COR-L47 (cell line): ENCODE measurements at places on chromosomes 5 and 9.

GRCh38 chr9:126217250-126217653 lies 109.4 kb upstream of the MVB12B start:
- no peak for DNase-seq

DNA sequence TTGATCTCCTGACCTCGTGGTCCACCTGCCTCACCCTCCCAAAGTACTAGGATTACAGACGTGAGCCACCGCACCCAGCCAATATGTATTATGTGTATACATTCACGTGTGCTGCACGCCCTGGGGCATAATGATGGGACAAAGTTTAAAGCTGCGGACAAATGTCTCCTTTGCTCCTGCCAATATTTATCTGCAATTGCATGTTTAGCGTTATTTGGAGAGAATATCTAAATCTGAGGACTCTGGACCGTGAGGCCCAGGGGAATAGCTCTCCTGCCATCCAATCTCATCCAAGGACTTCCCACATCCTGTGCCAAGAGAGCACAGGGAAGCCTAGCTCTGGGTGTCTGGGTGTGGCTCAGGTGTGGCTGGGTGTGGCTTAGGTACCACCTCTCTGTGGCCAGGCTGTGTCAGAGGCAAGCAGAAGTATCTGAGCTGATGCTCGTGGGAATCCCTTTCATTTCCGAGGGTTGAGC lies 6.9 kb upstream of the BOD1 start:
- DNase-seq = no peak

GRCh38 chr9:16611001-16611400 lies 259.5 kb downstream of the BNC2 start:
- no peak for DNase-seq

- DNase-seq = no peak
Observed at GRCh38 chr5:124735169-124735858, 11.1 kb downstream of the ZNF608 start.

DNA sequence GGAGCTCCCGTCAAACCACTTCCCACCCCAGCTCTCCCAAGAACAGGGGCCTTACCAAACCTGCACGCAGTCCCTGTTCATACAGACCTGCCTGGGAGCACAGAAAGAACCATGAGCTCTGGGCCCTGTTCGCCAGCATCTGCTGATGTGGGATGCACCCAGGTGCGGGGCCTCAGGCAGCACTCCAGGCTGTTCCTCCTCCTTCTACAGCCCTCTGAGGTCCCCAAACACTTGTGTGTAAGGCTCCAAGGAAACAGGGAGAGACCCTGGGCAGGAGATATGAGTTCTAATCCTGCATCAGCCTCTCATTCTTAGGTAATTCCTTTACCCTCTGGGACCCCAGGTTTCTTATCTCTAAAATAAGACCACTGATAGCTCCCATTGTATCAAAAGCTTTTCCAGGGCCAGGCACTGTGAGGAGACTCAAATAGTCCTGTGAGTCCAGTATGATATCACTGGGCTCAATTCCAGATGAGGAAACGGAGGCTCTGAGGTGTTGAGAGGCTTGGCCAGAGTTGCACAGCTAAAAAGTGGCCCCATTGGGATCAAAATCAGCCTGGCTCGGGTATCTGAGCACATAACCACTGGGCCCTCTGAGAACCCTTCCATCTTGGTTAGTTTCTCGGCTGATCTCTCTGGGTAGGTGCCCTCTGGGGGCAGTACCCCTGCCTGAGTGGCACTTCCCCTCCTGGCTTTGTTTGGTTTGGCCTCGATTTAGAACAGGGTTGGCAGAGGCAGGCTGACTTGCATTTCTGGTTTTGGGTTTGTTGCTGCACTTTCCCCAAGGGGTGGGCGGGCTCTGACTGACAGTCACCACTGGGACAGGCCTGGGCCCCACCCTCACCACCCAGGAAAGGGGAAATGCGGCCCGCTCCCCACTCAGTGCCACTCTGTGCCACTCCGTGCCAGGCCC lies 116.8 kb downstream of the RGS3 start:
- DNase-seq = no peak

DNA sequence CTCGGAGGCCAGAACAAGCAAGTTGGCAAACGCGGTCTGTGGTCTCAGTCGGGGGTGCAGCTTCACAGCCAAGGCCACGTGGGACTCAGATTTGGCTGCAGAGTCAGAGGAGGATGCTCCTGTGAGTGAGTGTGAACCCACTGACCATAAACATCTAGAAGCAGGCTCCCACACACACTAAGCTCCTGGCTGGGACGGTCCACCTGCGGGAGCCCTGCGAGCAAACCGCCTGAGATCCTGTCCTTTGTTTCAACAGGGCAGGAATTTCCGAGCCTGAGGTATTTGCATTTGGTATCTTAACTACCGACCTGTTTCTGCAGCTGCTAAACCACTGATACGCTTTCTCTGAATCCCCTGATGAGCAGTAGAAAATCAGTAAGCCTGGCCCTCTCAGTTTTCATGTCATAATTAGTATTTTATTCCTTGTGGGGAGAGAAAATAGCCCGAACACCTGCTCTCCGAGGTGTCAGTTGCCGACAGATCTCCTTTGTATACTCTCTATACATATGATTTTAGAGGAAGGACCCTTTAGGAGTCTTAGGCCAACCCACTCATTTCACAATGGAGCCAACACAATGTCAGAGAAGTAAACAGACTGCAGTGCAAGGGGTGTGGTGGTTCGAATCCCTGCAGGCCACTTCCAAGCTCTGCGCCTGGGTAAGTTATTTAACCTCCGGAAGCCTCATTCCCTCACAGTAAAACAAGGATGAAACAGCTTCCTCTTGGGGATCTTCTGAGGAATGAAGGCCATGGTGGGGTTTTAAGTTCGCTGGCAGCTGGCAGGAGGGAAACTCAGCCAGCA lies 40.9 kb upstream of the PWWP2A start:
- peak; percentile 70 for DNase-seq

DNA sequence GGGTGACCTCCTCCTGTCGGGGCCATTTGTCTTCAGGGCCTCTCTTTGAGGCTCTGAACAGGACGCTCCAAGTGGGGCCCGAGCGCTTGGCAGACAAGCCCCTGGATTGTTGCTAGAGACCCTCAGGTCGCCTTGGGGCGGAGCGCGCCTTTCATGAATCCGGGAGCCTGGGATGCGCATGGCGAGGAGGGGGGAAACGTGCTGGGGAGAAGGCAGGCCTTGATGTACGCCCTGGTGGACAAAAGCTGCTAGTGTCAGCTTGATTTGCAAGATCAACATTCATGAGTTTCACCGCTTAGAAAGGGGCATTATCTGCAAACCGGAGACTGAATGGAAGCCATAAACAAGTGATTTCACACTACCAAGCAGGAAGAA lies 226.3 kb downstream of the SMARCA2 start:
- DNase-seq = no peak

DNA sequence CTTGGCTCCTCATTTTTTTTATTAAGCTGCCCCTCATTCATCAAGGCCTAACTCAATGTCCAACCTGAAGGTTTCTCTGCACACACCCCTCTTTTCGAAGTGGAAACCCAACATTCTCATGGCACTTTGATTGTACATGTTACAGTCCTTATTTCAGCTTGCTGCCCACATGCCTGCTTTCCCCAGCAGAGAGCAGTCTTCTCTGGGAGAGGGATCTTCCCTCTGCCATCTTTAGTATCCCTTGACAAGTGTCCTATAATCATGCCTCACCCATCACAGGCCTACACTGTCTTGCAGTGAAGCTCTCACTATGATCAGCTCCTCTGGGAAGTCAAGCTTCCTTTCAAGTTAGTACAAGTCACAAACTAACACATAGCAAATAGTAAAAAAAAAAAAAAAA lies 175.1 kb downstream of the ACER2 start:
- DNase-seq = no peak

DNA sequence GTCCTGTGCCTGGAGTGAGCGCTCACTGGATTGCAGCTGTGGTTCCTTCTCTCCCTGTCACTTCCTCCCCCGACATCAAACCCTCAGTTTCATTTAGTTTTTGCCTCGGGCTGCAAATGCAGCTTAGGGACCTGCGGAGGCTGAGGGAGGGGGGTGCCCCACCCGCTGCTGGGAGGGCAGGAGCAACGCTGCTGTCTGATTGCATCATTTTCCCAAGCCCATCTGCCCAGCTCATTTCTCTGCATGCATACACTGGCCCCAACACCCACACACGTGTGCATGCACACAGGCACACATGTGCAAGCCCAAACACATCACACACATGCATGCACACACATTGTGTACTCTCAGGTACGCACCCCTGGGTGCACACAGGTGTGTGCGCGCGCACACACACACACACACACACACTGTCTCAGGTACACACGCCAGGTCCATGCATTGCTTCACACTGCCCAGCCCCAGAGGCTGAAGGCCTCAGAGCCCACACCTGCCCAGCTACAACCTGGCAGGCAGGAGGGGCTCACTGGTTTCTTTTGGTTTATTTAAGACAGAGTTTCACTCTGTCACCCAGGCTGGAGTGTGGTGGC lies 3.4 kb downstream of the ASS1 start:
- no peak for DNase-seq

DNA sequence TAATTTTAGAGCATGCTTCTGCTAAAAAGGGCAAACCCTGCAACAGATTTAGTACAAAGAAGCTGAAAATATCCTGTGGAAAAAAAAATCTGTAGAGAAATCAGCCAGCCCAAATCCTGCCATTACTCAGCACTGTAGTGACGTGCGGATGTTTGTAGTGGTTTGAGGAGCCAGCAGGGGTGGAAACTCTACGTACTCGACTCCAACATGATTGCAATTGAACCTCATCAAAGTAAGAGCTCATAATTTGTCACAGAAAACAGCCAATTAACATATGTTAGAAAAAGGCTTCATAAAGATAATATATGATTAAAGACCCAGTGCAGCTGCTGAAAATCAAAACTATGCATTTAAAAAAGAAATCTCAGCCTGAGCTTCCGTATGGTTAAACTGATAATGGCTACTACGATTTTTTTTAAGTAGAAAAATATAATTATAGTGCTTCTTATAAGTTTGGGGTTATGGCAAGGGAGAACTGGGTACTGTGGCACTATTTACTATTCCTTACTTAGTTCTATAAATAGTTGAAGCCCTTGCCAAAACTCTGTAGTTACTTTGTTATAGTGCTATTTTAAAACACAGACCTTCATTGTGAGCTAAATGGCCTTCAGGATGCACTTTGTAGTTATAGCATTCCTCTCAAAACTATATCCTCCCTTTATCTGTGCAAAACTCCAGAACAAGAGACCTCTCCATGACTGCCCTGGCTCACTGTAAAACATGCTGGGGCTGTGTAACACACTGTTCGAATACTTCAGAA lies 49.4 kb downstream of the MEF2C start:
- no peak for DNase-seq

DNA sequence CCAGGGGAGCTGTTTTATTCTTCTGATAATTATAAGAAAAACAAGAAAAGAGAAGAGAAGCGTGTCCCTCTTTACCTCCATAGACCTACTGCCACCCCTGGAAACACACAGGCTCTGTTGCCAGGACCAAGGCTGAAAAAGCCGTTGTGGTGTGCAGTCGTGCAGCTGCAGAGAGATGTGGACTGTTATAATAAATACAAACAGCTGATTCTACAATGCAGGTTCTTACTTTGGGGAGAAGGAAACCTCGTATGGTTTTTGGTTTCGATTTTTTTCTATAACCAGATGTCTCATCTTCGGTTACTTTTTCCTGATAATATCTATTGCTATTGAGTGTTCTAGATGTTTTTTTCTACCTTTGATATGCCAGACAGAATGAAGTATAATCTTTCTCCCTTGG lies 28.1 kb downstream of the FYB1 start:
- no peak for DNase-seq

- DNase-seq = no peak
Observed at GRCh38 chr5:54469622-54470021, 14.1 kb downstream of the HSPB3 start.

GRCh38 chr5:72171667-72172066 lies 64.4 kb downstream of the MAP1B start:
- DNase-seq = no peak

GRCh38 chr5:95958310-95959014 lies 3.2 kb downstream of the ELL2 start:
- DNase-seq = no peak

DNA sequence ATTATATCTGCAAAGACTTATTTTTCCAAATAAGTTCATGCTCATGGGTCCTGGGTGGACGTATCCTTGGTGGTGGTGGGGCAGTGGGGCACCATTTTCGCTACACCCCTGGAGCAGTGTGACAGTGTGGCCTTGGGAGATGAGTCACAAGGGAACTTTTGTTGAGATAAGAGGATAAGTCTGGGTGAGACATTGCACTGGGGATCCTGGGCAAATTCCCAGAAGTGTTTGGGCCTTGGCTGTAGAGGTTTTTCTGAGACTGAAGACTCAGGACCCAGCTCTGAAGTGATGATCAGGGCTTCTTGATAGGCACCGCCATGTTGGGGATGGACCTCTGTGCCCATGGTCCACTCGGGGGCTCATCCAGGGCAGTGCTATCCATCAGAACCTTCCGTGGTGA lies 149.4 kb downstream of the MACROH2A1 start:
- DNase-seq = no peak

GRCh38 chr9:125961072-125961471 lies 213.9 kb downstream of the PBX3 start:
- no peak for DNase-seq

DNA sequence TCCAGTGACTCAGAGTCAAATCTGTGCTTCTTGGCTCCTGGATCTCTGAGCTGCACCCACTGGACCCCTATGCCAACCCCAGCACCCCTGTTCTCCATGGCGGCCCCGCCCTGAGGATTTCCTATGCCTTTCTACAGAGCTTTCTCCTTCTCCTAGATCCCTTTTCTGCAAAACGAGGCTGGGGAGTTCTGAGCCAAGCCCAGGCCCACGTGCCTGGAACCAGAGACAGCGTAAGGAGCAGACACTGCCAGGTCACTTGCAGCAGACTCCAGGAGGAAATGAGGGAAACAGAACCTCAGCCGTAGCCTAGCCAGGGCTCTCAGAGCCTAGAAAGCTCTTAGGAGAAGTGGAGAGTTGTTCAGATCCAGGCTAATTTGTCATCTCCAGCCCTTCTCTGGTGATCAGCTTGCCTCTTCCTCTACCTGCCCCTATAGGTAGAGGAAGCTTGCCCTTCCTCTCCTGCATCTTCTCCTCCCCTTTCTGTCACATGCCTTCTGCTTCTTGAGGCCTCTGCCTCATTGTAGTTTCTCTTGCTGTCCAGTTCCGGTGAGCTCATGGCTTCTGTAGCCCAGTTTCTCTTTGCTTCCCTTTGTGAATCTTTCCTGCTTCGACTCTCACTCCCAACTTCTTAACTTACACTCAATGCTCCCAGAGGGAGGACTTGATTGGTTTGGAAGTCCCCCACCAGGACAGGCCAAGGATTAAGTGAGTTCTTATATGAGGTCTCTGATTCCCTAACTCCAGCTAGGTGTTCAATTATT lies 163.4 kb downstream of the RGS3 start:
- DNase-seq = no peak

DNA sequence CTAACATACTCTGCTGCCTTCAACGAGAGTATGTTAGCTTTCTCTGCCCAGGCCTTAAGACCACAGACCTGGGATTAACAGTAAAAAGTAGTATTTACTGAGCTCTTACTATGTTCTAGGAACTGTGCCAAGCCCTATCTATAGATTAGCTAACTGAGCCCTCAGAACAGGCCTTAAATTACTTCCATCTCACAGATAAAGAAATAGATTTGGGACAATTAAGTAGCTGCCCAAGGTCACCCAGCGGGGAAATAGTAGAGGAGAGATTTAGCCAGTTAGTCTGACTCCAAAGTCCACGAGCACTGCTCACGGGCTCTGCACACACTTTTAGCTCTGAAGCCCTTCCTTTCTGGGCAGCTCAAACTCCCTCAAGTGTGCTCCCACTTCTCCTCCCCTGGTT lies 64.5 kb upstream of the EQTN start:
- DNase-seq = no peak

- DNase-seq = no peak
Observed at GRCh38 chr9:136219276-136219675, 14.3 kb upstream of the LHX3 start.
